NCI-H187 treated with DMSO at 0.1 percent for 48 hours (cell line): ENCODE measurements at places on chromosomes 16 and 17.
A peak's percentile ranks its signal among the peaks of the same experiment; 100 is the strongest.

DNA sequence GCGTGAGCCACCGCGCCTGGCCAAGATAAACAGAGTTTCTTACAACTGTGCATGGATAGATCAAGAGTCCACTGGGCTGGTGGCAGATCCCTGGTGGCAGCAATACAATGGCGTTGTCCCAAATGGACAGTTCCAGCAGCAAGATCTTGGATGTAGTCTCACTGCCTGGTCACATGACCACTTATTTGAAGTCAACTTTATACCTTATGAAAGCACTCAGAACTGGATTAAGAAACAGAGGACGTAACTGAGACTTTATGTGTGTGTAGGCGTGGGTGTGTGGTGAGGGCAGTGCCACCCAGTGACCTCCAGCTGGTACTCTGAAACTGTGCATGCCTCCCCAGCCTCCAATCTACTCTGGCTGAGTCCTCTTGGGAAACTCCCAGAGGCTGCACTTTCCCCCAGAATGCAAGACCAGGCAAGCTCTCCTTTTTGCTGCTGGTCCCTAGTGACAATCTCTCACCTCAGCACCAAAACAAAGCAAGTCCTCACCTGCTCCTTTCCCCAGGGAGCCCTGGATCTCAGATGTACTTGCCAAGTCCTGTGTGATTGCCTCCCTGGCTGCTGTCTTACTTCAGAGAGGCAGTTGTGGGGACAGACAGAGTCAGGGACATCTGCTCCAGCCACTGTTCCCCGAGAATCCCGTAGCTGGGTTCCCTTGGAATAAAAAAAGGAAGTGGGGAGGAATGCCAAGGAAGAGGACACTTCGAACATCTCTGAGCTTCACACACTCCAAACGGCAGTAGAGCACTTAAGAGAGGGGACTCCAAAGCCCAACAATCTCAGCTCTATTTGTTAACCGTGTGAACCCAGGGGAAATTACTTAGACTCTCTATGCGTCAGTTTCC, 11.7 kb upstream of the ST6GALNAC2 start:
- DNase-seq, result peak; percentile 88

DNA sequence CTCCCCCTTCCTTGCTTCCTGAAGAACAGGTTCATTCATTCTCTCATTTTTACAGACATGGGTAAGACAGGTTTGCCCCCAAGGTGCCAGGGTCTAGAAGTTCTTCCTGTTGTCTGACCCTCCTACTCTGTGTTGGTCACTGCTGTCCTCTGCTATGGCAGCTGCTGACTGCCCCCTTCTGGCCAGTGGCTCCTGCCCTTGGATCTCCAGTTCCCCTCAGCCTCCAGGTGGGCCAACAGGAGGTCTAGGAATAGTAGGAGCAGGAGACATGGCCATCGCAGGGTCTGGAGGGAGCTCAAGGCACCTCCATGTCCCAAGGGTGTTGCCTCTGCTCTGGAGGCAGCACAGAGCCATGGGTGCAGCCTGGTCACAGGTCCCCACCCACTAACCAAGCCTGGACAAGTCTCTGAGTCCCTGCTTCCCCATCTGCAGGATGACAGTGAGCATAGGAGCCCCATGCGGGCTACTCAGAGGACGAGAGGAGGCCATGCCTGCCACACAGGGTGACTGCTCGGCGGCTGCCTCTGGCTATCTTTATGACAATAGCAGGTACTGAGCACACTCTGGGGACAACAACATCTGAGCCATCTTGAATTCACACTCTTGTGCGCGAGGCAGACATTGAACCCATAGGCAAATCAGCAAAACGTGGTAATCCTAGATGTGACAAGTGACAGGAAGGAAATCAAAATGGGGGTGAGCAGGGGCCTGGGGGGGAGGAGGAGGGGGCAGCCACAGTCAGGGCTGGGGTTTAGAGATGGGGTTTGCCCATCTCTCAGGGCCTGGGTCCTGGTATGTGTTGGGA, 27.0 kb upstream of the NXPH3 start:
- no peak for DNase-seq

- DNase-seq, result no peak
Observed at GRCh38 chr17:65028545-65028843, 28.0 kb downstream of the GNA13 start.

GRCh38 chr17:34511265-34511664, 68.1 kb upstream of the TMEM132E start:
- DNase-seq, result no peak

- DNase-seq, result no peak
Observed at GRCh38 chr17:57142925-57143324, 57.9 kb downstream of the AKAP1 start.

- DNase-seq, result no peak
Observed at GRCh38 chr17:46868689-46869187, 17.4 kb downstream of the WNT9B start.

DNA sequence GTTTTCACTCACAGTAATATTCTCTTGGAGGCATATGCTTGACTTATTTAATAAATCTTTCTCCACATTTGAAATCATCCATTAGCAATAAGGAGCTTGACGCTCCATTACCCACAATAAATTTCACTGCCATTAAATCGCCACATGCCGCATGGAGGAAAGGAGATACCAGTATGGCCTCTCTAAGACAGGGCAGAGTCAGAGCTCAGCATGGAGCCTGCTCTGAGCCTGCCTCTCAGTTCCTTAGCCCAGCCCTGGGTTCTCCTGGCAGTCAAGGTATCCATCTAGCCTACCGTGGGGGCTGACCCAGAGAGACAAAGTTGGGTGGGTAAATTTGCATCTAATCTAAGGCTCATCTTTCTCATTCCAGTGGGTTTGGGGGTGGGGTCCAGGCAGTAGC, 80.3 kb upstream of the CES5A start:
- DNase-seq, result no peak
